CD4-positive, alpha-beta T cell (primary cell): ENCODE measurements at places on chromosomes 3 and 15.

- no peak for DNase-seq
These were observed 45.7 kb upstream of the SKOR1 start for GRCh38 chr15:67779549-67780111.

DNA sequence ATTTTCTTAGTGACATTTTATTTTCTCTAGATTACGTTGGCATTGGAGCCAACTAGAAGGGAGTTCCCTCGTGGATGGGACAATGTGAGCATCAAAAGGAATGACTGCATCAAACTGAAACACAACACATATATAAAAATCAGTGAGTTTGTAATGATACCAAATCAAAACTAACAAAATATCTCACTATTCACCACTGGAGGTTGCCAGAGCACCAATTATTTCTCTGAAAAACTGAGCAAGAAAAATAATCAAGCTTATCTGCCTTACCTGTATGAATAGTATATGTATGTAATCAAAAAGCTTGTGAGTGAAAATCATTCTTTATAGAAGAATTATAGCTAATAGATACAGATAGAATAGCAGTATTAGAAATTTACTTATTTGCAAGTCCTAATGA lies 46.8 kb upstream of the OTOL1 start:
- no peak for DNase-seq

- DNase-seq = no peak
These were observed 59.6 kb downstream of the PIAS1 start for GRCh38 chr15:68113751-68114150.

DNA sequence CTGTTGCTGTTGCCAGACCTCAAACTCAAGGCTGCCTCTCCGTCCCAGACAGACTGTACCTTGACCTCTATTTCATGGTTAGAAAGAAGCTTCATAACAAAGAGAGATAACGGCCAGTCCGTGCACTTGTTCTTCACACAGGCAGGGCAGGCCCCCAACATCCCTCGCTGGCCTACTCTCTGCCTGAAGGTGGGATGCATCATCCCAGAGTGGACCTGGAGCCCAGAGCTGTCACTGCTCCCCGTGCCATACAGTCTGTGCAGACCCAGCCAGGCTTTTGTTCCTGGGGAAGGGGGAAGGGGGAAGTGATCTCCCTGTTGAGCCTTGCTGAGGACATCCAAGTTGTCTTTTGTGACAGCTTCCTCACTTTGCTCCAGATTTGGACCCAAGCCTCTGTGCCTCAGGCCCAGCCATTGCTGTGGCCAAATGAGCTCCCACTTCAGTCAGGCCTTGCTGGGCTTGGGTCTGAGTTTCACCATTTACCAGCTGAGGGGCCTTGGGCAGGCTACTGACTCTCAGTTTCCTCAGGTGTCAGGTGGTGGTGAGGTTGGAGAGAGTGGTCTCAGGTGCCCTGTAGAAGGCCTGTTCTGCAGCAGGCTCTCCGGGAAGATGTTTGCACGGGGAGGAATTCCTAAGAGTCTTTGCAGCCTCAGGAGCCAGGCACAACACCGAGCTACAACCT lies 141.6 kb downstream of the DNAJB8 start:
- no peak for DNase-seq

GRCh38 chr15:72592097-72592496 lies 62.4 kb upstream of the GOLGA6B start:
- DNase-seq = no peak

- no peak for DNase-seq
These were observed 76.1 kb upstream of the SPATA16 start for GRCh38 chr3:173217127-173217526.

DNA sequence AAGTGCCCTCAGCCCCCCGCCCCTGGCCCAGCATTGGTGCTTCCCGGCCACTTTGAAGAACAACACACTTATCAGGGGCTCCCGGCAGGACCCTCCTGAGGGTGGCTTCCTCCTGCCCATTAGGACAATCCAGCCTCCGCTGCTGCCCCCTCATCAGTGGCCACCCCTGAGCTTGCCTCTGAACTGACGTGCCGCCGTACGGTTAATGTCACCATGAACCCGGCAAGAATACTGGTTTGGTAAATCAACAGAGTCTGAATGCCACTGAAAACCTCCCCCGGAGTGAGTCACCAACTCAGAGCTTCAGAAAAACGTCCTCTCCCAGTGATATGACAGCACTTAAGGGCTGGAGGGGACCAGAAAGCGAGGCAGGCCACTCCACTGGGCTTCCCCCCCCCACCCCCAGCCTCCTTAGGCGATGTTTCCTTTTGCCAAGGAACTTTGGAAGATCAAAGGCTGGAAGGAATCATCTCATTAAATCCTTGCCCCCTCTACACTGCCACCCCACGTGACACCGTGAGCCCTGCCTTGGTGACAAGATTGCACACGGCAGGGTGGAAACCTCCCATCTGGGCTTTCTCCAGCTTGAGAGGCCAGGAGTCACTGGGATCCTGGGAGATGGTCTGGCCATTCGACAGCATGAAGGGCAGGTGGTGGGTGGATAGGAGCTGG lies 142.1 kb downstream of the NUP210 start:
- no peak for DNase-seq

- DNase-seq = no peak
These were observed 329.4 kb upstream of the RORA start for GRCh38 chr15:61558172-61559136.

GRCh38 chr15:82931221-82931620 lies 21.3 kb downstream of the HOMER2 start:
- no peak for DNase-seq

- DNase-seq = no peak
These were observed 69.2 kb downstream of the MAP2K5 start for GRCh38 chr15:67611370-67612369.

DNA sequence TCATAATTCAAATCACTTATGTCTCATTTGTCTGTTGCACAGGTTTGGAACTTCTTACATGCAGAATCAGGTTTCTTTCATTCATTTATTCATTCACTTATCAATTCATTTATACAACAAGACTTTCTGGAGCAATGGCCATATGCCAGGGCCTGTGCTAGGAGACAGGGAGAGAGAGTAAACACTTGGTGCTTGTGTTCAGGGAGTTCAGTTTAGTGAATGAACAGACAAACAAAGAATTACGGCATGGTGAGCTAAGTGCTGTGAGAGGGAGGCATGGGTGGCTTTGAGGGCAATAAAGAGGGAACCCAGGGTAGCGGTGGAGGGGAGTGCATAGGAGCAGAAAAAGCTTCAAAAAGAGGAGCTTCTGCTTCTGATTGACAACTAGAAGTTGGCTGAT lies 8.5 kb upstream of the IREB2 start:
- DNase-seq = no peak
